HuH-7.5 (cell line): ENCODE measurements at places on chromosomes 5 and 9.

GRCh38 chr5:67093279-67093678, 103.3 kb downstream of the CD180 start:
- no peak for DNase-seq

DNA sequence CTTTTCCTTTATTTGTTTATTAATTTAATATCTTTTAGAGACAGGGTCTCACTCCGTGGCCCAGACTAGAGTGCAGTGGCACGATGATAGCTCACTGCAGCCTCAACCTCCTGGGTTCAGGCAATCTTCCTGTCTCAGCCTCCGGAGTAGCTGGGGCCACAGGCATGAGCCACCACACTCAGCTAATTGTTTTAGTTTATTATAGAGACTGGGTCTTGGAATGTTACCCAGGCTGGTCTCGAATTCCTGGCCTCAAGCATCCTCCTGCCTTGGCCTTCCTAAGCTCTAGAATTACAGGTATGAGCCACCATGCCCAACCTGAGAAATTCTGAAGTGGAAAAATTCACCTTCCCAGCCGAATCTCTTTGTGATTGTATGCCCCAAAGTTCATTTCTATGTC, 139.4 kb upstream of the SLC12A2 start:
- DNase-seq: no peak

- DNase-seq: no peak
Measured at GRCh38 chr5:63145167-63145566, 566.5 kb downstream of the LRRC70 start.

DNA sequence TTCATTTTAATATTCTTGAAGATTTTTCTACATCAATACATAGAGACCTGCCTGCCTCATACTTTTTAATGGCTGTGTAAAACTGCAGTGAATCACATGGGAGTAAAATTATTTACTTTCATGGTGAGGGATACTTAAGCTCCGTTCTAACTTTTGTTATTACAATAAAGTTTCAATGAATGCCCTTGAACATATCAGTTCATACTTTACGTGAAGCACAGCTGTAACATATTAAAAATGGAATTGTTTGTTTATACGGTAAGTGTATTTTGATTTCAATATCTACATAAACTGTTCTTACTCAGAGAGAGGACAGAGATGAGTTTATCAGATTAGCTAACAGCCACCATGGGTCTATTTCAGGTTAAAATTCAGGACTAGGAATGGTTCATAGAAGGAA, 155.1 kb downstream of the NR3C1 start:
- DNase-seq: no peak

DNA sequence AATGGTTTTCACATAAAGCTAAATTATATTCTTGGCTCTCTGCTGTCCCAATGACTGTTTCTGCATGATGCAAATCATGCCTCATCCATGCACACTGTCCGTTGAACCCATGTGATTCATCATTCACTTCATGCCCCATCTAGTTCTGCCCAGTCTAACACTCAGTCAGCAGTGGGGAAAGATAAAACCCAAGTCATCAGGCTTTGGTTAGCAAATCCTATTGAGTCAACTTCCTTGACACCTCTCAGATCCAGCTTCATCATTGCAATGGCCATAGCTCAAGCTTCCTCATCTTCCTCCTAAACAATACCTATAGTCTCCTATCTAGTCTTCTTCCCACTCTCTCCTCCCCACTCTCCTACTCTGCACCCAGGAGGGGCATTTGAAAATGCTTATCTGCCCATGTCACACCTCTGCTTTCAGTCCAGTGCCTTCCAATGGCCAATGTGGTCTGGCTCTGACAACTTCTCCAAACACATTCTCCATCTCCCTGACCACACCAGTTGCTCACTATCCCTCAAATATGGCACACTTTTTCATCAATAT, 266.0 kb upstream of the TRIM32 start:
- no peak for DNase-seq

GRCh38 chr9:3955305-3955687, 344.6 kb downstream of the GLIS3 start:
- DNase-seq: no peak

DNA sequence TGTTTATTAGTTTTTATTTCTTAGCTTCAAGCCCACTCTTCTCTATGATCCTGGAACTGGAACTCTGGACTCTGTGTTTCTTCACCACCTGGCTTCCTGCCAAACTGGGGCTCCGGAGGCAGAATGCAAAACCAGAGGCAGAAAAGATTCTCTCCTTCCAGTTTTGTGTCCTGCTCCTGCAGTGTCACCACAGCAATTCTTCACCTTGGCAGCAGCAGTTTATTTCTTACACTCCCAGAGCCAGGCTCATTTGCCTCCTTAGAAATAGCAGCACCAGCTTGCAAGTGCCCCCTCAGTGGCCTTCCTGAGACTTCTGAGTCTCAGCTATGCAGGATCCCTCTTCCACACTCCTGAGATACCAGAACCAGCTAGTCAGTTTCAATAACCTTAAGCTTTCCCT, 26.7 kb upstream of the CAMK4 start:
- DNase-seq: no peak

- no peak for DNase-seq
Measured at GRCh38 chr9:69811351-69811868, 9.2 kb upstream of the CFAP95 start.

DNA sequence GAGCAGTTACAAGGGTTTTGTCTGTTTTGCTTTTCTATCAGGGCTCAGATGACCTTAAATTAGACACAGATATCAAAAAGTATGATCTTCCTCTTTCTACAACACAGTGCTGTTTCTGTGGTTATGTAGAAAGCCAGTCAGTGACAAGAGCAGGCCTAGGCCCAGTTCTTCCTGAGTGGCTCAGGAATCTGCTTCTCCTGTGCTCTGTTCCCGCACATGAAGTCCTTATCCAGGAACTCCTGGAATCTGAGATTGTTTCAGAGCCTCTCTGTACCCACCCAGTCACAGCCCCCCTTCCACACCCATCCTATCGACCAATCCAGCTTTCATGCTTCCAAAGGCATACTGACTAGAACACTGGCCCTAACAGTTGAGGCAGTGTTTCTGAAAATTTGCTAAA, 40.4 kb upstream of the SMU1 start:
- no peak for DNase-seq

GRCh38 chr5:15384176-15384575, 115.8 kb upstream of the FBXL7 start:
- no peak for DNase-seq
